ENCODE measurements at places on chromosomes 3 and 15.

DNA sequence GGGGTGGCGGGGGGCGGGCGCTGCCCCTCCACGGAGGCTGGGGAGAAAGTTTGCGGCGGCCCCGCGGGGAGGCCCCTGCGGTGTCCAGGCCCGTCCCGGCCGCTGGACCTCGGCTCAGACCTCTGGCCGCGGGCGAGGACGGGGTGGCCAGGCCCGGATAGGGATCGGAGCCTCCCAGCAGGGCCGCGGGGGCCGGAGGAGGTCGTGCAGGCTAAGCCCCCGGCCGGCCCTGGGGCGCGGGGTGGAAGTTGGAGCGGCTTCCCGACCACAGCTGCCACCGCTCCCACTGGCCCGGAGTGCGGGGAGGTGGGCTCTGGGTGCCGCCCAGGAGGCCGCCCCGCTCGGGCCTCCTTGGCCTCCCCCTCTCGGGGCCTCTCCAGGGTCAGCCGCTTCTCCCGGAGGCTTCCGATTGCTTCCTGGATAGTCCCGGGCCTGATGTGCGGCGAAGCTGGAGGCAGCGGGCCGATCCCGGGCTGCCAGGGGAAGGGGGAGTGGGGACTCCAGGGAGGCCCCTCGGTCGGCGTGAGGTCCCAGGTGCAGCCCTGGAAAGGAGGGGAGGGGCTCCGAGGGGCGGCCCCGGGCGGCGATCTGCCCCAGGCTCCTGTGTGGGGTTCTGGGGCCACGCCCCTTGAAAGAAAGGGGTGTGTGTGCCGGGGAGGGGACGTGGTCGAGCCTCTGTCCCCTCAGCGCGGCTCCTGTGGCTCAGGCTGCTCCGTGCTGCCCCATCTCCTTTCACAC is 907 bp downstream of the PLXNA1 start:
- DNase-seq: peak; percentile 31

DNA sequence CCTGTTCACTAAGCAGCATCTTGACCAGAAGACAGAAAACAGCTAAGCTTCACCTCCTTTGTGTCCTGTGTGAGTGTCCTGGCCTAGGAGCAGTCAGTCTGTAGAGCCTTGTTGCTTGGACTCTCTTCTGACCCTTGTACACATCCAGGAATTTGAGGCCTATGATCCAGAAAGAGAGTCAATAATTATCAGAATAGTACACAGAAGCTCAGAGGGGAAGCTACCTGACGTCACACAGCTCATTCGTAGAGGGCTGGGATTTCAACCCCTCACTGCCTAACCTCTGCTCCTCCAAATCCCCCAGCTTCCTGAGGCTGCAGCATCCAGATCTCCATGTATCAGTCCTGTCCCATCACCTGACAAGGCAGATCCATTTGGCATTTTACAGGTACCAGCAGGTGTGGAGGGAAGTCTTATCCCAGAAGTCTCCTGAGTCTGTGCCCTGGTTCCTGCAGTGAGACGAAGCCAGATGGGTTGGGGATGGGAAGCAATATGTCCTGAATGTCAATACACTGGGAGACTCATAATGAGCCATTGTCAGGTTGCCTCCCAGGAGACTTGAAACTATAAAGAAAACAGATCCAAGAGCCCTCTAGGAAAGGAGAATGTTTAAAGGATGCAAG is 203.1 kb downstream of the MINAR1 start:
- DNase-seq: no peak

DNA sequence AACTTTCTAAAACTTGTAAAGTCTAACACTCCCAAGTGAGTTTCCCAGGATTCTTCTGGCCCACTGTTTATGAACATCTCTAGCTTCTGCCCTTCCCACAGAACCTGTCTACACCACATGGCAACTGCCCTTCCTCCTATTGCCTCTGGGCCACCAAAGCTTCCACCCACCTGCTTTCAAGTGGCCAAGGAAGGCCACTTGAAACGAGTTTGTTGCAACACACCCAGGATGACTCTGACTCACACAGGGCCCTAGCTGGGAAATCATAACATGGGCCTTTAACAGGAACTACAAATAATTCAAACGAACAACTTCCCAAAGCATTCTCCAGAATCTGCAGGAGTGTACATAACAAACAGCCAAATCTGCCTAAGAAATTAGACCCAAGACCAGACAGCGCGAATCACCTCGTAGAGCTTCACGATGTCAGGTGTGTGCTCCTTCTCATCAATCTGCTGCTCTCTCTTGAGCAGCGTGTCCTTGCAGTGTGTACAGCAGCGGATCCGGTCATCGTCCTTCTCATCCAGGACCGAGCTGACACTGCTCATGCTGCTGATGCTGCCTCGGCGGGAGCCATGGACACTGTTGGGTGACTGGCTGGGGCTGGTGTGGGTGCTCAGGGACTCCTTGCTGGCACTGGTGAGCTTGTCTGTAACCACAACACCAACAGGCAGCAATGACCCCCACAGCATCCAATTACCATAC is 16.8 kb downstream of the RBSN start:
- DNase-seq: no peak

GRCh38 chr3:70201975-70202374 is 110.5 kb downstream of the MDFIC2 start:
- DNase-seq: no peak

DNA sequence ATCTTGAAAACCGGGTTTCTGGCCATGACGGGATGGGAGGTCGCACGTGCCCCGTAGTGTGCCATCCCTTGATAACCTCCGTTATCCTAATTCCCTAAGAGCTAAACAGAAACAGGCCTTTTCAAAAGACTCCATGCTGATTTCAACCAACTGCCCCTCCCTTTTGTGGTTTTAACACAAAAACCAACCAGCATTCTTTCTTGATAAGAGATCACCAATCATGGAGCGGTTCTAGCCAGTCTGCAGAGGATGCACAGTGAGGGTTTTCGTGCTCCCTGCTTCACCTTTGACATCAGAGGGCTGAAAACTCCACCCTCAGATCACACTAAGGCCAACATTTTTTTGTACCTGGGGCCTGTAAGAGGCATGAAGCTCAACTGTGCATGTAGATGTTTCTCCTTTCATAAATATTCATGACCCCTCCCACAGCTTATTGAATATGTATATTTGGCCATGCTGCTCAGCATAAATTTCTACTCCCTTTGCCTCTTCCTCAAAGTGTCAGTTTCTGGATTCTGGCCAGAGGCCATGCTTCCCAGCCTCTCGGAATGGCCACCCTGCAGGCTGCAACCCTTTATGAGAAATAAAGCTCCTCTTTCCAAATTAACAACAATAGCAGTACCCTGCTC is 41.3 kb downstream of the FAM3D start:
- no peak for DNase-seq

DNA sequence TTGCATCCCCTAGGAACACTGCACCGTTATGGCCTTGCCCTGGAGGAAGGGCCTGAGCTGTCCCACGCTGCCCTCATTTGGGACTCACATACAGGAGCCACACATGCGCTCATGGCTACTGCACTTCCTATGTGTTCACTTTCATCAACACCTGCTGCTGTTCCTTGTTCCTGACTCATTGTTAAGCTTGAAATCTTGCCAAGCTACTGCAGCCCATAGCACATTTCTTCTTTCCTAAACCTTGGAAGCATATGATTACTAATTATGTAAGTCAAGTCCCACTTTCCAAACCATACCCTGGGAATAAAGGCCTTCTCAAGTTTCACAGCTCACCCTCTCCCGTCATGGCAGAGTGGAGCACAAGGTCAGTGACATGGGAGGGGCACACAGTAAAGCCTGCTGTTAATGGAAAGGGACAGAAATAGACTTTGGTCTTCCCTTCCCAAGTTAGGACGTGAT is 307.9 kb downstream of the CLSTN2 start:
- DNase-seq: no peak

DNA sequence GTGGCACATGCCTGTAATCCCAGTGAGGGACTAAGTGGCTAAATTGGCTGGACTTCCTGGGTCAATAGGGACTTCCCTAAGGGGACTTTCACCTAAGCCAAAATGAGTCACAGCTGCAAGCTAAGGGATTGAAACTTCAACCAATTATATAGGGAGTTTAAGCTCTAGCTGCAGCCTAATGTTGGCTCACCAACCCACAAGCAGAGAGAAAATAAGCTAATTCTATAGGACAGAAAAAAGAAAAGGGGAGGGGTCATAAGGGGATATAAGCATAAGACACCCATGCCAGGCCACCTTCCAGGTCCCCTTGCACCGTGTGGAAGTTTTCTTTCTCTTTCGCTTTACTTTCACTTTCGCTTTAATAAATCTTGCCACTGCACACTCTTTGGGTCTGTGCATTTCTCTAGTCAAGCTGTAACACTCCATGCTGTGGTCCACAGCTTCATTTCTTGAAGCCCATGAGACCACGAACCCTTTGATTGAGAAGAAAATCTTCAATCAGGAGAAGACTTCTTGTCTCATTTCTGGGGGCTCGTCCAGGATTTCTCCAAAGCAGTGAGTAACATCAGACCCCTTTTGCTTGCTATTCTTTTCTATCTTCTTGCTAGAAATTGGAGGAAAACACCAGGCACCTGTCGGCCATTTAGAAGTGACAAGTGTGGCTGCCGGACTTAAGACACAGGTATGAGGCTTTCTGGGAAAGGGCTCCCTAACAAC is 192.3 kb downstream of the IGSF11 start:
- no peak for DNase-seq

DNA sequence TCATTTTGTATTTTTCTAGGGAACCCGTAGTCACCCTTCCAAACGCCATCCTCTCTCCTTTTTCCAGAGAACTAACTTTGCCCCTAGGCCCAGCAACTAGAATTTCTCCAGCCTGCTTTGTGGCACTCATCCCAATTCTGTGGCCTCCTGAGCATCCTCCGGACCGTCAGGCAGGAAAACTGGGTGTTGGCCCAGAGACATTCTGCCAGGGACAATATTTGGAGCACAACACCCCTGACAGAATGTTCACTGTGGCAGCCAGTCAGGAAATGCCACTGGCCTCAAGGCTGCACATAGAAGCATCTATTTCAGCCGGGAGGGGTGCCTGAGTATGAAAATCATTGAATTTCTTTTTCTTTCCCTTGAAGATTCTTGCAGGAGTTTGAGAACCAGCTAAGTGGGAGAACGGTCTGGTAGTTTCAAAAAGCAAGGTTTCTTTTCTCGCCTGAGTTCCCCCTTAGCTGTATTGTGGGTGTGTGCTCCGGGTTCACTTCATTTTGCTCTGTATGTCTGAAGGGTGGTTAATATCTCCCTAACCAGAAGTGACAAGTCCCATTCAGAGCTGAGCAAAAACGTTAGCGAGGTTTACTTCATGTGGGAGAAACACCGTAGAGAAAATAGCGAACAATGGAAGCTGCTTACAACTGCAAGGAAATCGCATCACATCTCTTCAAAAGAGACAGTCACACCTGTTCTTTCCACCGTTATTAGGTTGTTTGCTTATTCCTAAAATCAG is 108.1 kb upstream of the TPM1 start:
- no peak for DNase-seq

- DNase-seq: no peak
Measured at GRCh38 chr15:81407718-81408117, 33.7 kb upstream of the TMC3 start.

GRCh38 chr15:80100247-80100646 is 40.8 kb downstream of the ZFAND6 start:
- no peak for DNase-seq

GRCh38 chr3:183930086-183930485 is 45.4 kb upstream of the PARL start:
- no peak for DNase-seq

DNA sequence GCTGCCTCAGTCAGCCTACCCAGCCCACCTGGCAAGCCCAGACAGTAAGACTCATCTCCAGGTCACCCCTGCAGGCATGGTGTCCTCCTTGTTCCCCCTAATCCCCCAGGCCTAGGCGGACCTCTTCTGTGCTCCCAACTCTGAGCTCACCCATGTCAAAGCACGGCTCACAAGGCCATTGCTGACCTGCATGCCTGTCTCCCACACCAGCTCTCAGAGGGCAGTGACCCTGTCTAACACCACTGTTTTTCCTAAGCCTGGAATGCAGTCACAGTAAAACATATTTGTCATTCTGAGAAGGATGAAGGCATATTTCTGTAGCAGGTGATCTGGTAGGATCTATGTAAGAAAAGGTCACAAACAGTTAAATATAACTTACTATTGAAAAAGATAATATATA is 110.3 kb upstream of the HACD2 start:
- DNase-seq: no peak

DNA sequence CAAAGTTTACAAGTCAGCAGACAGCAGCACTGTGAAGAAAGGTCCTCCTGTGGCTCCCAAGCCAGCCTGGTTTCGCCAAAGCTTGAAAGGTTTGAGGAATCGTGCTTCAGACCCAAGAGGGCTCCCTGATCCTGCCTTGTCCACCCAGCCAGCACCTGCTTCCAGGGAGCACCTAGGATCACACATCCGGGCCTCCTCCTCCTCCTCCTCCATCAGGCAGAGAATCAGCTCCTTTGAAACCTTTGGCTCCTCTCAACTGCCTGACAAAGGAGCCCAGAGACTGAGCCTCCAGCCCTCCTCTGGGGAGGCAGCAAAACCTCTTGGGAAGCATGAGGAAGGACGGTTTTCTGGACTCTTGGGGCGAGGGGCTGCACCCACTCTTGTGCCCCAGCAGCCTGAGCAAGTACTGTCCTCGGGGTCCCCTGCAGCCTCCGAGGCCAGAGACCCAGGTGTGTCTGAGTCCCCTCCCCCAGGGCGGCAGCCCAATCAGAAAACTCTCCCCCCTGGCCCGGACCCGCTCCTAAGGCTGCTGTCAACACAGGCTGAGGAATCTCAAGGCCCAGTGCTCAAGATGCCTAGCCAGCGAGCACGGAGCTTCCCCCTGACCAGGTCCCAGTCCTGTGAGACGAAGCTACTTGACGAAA is 24.2 kb downstream of the STARD5 start:
- DNase-seq: no peak

DNA sequence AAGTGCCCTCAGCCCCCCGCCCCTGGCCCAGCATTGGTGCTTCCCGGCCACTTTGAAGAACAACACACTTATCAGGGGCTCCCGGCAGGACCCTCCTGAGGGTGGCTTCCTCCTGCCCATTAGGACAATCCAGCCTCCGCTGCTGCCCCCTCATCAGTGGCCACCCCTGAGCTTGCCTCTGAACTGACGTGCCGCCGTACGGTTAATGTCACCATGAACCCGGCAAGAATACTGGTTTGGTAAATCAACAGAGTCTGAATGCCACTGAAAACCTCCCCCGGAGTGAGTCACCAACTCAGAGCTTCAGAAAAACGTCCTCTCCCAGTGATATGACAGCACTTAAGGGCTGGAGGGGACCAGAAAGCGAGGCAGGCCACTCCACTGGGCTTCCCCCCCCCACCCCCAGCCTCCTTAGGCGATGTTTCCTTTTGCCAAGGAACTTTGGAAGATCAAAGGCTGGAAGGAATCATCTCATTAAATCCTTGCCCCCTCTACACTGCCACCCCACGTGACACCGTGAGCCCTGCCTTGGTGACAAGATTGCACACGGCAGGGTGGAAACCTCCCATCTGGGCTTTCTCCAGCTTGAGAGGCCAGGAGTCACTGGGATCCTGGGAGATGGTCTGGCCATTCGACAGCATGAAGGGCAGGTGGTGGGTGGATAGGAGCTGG is 142.1 kb downstream of the NUP210 start:
- no peak for DNase-seq
